Fibroblast of skin of left biceps (primary cell): ENCODE measurements at places on chromosomes 5 and 9.

GRCh38 chr9:73148447-73148937 is 3.2 kb upstream of the ANXA1 start:
- DNase-seq, result no peak

DNA sequence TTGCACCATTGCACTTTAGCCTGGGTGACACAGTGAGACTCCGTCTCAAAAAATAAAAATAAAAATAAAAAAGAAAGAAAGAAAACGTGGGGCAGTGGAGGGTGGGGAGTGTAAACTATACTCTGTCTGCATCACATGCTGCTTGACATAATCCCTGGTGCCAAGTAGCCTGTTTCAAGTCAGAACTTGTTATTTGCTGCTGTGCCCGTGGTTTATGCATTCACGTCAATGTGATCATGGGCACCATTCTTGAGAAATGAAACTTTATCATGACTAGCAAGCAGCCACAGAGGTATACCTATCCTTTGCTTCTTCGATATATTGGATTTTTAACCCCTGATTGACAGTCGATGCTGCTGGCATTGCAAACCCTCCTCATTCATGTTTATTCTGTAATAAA is 4.1 kb upstream of the SMU1 start:
- DNase-seq, result no peak

- DNase-seq, result no peak
These were observed 13.2 kb downstream of the ZFAND5 start for GRCh38 chr9:72351538-72352453.

DNA sequence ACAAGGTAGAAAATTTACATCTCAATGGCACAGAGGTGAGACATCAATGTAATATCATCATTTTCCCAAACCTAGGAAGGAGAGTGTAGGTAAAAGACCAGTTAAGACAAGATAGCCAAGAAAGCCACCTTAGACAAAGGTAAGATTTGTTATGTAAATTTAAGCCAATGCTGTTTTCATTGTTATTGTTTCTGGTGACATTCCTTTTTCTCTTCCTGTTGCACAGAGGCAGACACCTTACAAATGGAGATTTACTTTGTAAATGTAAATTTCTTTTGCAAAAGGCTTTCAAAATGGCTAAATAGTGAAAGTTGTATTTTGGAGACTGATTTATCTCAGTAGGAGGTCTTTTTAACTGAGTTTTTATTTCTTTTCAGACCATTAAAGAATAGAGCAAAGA is 159.1 kb downstream of the YIPF5 start:
- DNase-seq, result no peak

GRCh38 chr5:174852143-174852542 is 127.8 kb downstream of the MSX2 start:
- DNase-seq, result no peak

DNA sequence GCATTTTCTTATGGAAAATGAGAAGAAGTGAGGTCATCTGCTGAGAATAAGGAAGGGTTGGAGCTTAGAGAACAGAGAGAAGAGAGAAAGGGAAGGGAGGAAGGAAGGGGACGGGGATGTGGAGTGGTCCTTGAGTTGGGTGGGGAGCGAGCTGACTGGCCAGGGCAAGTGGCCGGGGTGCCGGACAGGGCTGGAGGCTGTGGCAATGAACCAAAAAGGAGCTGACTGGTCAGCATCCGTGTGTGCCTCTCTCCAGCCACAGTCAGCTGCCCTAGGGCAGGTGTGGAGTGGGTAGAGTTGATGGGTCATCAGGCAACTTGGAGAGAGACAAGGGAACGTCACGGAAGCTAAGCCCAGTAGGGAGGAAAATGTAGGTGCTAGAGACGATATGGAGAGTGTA is 234.9 kb upstream of the DAP start:
- no peak for DNase-seq

GRCh38 chr5:158058208-158059120 is 199.5 kb upstream of the CLINT1 start:
- no peak for DNase-seq

GRCh38 chr9:134939080-134939733 is 21.5 kb upstream of the FCN1 start:
- no peak for DNase-seq

GRCh38 chr5:34639852-34640626 is 16.1 kb upstream of the RAI14 start:
- peak; percentile 83 for DNase-seq
